ENCODE measurements at places on chromosomes 7 and 10.

- DNase-seq, result no peak
Measured at GRCh38 chr7:44961844-44962482, 16.9 kb downstream of the MYO1G start.

- peak; percentile 12 for DNase-seq
Measured at GRCh38 chr10:79608505-79609375, 2.0 kb upstream of the SFTPA1 start.

- DNase-seq, result no peak
Measured at GRCh38 chr10:49751216-49751615, 10.9 kb downstream of the OGDHL start.

GRCh38 chr10:89518876-89519842 lies 16.2 kb downstream of the SLC16A12 start:
- DNase-seq, result no peak

- DNase-seq, result no peak
Measured at GRCh38 chr7:21544715-21545114, 1.9 kb downstream of the DNAH11 start.

- no peak for DNase-seq
Measured at GRCh38 chr10:25683344-25683743, 250.7 kb upstream of the MYO3A start.

GRCh38 chr7:112362731-112363131 lies 87.5 kb upstream of the IFRD1 start:
- no peak for DNase-seq

DNA sequence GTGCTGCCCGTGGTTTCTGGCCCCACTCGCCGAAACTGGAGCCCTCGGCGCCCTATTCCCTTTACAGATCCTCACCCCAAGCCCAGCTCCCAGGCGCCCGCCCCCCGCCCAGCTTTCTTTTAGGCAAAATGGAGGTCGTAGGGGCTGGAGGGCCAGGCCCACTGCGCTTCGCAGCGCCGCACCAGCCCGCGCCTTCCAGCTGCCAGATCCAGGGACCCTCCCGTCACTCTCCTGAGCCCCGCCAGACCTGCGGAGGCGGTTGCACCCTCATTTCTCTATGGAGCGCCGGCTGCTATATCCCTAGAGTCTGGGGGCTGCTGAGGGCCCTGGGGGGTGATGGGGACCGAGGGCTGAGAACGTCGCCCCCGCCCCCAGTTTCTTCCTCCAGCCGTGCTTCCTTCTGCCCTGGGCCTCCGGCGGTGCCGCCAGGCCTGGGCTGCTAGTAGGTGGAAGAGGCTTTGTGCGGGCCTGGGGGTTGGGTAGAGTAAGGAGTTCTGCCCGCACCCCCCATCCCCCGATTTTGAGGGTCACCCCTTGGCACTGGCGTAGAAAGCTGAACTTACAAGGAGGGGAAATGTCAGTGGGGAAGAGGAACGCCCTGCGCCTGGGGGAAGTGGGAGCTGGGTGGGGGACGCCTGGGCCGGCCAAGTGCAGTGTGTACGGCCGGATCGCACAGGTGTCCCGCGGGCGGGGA lies 1.0 kb downstream of the GNB2 start:
- DNase-seq, result no peak

GRCh38 chr7:45682836-45683555 lies 108.8 kb downstream of the ADCY1 start:
- DNase-seq, result no peak

- no peak for DNase-seq
Measured at GRCh38 chr7:48506569-48506968, 335.3 kb downstream of the ABCA13 start.

GRCh38 chr7:1842321-1843221 lies 172.5 kb downstream of the ELFN1 start:
- no peak for DNase-seq

DNA sequence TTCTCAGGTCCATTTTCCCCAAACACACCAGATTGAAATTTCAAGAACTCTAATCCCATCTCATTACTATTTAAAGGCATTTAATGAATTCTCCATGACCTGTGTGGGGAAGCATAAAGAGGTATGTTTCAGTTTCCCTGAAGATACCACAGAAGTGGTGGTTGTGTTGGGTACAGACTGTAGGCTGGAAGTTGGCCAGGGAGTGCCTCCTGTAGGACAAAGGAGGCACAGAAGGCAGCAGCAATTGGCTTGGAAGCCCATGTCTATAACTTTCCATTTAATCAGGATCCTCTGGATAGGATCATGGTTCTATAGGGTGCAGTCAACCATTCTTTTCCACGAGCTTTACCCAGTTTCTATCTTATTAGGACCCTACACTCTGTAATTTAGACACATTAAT lies 8.6 kb upstream of the BET1 start:
- no peak for DNase-seq

DNA sequence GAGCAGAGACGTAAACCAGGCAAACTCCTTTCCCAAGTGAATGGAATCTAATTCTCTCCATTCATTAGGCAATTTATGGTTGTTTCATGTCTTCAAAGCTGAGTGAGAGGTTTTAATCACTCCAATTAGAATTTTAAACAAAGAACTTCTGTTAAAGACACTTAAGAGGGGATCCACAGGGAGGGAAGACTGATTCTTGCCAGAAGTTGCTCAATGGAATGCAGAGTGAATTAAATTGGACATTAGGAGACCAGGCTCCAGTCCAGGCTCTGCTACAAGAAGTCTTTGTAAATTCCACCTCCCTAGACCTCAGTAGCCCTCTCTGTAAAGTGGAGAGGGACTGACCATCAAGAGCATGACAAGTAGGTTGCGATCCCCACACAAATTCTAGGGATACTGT lies 130.7 kb upstream of the TMEM72 start:
- DNase-seq, result no peak

- no peak for DNase-seq
Measured at GRCh38 chr10:131735577-131735976, 165.2 kb upstream of the PPP2R2D start.

DNA sequence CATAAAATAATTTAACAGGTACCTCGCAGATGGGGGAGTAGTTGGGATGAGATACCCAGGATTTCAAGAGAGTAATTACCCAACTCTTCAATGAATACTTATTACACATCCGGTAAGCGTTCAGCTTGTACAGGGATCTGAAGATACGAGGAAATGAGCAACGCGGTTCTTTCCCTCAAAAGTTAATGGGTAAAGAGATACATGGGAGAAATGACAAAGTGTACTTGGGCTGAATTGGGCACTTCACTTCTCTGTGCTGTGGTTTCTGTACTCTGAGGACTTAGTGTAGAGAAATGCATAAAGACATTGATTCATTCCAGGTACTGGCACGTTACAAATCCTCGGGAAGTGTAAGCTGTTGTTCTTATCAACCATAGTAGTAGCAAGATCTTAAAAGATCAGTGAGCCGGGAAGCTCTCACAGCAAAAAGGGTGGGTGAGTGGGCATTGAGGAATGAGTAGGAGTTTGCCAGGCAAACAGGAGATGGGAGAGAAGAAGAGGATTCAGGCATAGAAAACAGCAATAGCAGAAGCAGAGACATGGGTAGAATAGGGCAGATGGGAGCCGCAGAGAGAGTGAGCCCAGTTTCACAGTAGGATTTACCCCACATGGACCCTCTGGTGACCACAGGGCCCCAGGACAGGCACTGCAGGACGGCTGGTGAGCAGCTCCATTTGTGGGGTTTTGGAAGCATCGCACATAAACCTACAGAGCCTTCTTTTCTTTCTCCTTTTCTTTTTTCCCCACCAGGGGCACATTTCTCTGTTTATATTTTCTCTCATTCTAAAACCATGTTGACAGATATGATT lies 304.3 kb upstream of the PITRM1 start:
- no peak for DNase-seq

DNA sequence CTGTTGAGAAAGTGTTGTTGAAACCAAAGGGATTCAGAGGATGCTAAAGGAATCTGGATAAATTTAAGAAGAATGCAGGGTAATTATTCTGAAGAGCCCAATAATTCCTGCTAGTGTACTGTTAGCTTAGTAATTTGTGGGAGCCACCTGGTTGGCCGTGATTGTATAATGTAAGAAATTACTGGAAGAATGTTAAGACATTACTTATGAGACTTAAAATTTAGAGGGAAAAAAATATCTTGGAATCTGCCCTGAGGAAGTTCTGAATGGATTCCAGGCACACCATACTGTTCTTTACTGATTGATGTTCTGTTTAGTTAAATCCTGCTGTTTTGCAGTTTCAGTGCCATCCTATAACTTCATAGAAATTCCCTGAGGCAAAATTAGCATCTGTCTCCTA lies 155.0 kb upstream of the RHOBTB1 start:
- no peak for DNase-seq

- DNase-seq, result no peak
Measured at GRCh38 chr7:73717025-73717807, 2.3 kb downstream of the STX1A start.

GRCh38 chr10:114521255-114521654 lies 117.0 kb upstream of the AFAP1L2 start:
- DNase-seq, result no peak

DNA sequence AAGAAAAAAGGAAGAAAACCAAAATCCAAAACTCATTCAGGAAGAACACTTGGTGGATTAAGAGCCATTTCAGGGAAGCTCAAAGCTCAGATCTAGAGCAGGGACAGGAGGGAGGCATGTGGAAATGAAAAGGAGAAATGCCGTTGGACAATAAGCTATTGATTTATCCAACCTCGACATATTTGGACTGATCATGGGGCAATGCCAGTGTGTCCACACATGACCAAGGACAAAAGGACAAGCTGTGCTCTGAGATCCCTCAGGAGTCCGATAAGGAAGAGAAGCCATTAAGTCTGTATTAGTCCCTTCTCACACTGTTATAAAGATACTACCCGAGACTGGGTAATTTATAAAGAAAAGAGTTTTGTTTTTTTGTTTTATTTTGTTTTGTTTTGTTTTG lies 684.0 kb upstream of the CELF2 start:
- no peak for DNase-seq

- no peak for DNase-seq
Measured at GRCh38 chr10:30014511-30014910, 44.9 kb downstream of the JCAD start.

DNA sequence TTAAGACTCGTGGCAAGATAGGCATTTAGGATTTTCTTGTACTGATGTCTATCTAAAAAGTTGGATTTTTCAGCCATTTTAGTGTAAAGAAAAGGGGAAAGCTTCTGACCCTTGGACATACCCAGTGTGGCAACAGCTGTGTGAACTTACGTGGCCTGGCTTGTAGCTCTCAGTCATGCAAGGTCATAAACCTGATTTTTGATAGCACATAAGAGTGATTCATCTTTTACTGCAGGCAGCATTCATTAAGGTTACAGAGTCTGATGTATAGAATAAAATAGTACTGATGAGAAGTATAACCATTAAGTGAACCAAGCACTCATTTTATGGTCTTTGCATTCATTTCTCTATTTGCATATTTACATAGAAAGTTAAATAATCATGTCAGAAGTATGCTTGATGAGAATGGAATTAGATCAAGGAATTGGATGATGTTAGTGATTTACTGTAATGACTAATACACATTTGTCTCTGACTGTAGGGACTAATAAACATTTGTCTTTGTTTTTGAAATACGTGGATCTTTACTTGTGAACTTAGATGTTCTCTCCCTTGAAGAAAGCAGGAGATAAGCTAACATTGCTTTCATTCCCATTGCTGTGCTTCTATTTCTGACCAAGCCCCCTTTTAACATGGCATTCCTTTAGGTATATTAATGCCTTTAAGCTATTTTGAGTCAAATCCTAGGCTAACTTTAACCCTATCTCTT lies 88.2 kb downstream of the GSDME start:
- no peak for DNase-seq

DNA sequence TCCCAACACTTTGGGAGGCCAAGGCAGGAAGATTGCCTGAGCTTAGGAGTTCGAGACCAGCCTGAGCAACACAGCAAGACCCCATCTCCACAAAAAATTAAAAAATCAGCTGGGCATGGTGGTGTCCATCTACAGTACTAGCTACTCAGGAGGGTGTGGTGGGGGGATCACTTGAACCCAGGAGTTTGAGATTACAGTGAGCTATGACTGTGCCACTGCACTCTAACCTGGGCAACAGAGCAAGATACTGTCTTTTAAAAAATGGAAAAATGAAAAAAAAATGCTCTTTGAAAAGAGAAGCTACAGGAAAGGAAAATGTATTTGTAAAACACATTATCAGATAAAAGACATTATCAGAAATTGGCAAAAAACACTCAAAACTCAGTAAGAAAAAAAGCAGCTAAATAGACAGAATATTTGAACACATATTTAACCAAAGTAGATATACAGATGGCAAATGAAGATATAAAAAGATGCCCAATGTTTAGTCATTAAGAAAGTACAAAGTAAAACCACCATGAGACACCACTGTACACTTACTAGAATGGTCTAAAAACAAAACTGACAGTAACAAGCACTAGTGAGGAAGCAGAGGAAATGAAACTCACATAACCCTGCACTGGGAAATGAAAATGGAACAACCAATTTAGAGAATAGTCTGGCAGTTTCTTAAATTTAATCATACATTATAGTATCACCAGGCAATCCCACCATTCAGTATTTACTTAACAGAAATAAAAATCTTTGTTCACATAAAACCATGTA lies 40.5 kb downstream of the NRBF2 start:
- DNase-seq, result no peak

DNA sequence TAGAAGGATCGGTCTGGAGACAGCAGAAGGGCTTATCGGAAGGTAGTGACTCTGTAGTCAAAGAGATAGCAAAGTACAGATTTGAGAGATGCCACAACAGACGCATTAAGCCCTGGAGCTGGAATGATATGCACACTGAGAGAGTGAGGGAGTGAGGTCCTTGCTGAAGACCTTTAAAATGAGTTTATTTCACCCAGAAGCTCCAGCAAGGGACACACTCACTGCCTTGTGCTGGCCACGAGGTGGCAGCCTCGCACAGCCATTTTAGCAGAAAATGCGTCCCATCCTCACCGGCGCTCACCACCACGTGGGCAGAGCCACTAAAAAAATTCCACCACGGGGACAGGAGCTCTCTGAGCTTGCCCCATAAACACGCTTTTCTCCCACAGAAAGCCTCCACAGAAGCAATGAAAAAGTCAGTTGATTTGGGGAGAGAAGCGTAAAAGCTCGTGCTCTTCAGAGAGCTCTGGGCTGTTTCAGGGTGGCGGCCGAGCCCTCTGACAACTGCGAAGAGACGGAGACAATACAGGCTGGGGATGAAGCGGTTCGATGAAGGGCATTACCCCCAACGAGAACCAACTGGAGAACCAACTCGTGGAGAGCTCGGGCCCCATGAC lies 163.0 kb upstream of the KLF14 start:
- no peak for DNase-seq
